ENCODE measurements at places on chromosomes 2 and 18. TPM values are rescaled to one million over a fixed set of nuclear protein-coding genes. Genes with fewer than 3 reads are reported as not detected.

The MERTK gene
- under 0.01 TPM for total RNA-seq

The TRAK2 gene
- total RNA-seq, result 46.4 TPM

The RAB6C gene
- under 0.01 TPM for total RNA-seq

The MC2R gene
- not detected for total RNA-seq

The FHOD3 gene
- total RNA-seq, result 5.2 TPM

The POTEI gene
- total RNA-seq, result under 0.01 TPM

The COPS9 gene
- total RNA-seq, result 114 TPM

The IGFBP5 gene
- 754 TPM for total RNA-seq

The NETO1 gene
- total RNA-seq, result 0.64 TPM

The GALNT3 gene
- total RNA-seq, result 4.3 TPM

The MTCL1 gene
- 80.5 TPM for total RNA-seq

The PMAIP1 gene
- total RNA-seq, result 25.4 TPM

The DYNAP gene
- not detected for total RNA-seq

The ACP1 gene
- 89.5 TPM for total RNA-seq

The SIGLEC15 gene
- total RNA-seq, result 0.43 TPM

The FNDC4 gene
- total RNA-seq, result 8.6 TPM

The METAP1D gene
- 9.3 TPM for total RNA-seq

The SERPINB11 gene
- total RNA-seq, result not detected

The IL1R2 gene
- 0.32 TPM for total RNA-seq

Data from fibroblast of villous mesenchyme (primary cell).